ENCODE measurements at places on chromosomes 6 and 20.

- DNase-seq: no peak
These were observed 16.9 kb downstream of the CAP2 start for GRCh38 chr6:17410281-17410680.

- DNase-seq: no peak
These were observed 241.4 kb downstream of the ESR1 start for GRCh38 chr6:152048921-152049320.

DNA sequence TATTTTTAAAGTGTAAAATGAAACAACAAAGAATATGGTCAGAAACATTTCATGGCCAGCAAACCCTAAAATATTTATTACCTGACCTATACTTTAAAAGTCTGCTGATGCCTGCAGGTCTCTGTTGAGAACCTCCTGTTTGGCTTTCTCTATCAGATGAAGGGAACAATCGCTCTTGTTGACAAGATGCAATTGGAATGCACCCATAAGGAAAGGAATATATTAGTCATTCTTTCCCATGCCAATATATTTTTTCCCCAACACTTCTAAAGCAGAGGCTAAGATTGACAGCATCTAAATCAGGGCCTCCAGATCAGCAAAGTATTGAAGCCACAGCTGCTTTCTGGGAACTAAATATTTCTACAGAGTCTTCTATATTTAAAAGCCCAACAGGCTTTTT, 897.8 kb downstream of the EPHA7 start:
- DNase-seq: no peak

GRCh38 chr6:154367839-154368695, 11.5 kb upstream of the IPCEF1 start:
- no peak for DNase-seq

- DNase-seq: no peak
These were observed 4.9 kb downstream of the TAP2 start for GRCh38 chr6:32833664-32834063.

DNA sequence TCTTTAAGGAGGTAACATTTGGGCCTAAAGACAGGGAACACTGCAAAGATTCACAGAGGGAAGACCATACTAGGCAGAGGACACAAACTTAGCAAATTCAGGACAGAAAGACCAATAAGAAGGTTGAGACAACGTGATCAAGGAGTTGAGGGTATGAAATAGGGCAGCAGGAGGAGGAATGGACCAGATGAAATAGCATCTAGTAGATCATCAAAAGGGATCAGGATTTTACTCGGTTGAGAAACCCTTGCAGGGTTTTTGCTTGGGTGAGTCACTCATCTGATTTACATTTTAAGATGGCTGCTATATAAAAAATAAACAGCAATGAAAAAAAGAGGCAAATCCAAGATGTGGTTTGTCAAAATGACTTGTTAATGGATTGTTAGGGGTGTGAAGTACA, 4.7 kb downstream of the BCLAF1 start:
- peak; percentile 30 for DNase-seq

GRCh38 chr6:143515061-143515760, 3.7 kb upstream of the FUCA2 start:
- no peak for DNase-seq

DNA sequence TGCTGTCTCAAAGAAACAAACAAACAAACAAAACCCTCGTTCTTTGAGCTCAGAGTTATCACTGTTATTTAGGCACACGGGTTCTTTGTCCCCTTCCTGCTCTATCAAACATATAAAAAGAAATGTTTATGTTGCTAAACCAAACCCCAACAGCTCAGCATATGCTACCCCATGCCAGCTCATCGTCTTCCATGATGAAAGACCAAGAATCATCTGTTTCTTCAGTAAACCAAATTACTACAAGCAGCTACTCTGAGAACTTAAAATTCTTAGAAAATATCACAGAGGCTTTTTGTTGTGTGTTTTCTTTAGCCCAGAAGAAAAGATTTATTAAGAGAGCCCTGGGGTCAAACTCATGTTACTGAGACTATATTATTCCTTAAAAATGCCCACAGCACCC, 4.7 kb downstream of the TRERF1 start:
- DNase-seq: no peak

GRCh38 chr6:122778985-122779661, 393 bp upstream of the FABP7 start:
- DNase-seq: no peak

GRCh38 chr6:20630136-20630535, 95.9 kb downstream of the CDKAL1 start:
- DNase-seq: no peak

- no peak for DNase-seq
These were observed 266.0 kb upstream of the SOX4 start for GRCh38 chr6:21327326-21328112.

DNA sequence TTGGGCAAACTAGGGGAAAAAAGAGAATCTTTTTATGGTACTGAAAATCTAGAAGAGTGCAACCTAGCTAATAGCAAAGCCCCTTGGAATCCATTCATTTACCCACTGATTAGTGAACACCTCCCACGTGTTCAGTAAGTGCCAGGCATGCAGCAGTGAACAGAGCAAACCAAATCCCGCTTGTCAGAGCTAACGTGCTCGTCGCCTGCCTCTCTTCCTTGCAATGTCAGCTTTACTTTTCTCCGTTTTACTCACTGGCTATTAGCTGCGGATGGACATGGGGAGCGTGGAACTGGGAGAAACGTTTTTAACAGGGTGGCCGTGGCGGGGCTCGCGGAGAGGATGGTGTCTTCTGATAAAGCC, 120.4 kb downstream of the SYNDIG1 start:
- no peak for DNase-seq

GRCh38 chr20:8967641-8968245, 101.1 kb upstream of the PLCB4 start:
- peak; percentile 26 for DNase-seq

- DNase-seq: no peak
These were observed 35.9 kb upstream of the LTV1 start for GRCh38 chr6:143807103-143807772.

DNA sequence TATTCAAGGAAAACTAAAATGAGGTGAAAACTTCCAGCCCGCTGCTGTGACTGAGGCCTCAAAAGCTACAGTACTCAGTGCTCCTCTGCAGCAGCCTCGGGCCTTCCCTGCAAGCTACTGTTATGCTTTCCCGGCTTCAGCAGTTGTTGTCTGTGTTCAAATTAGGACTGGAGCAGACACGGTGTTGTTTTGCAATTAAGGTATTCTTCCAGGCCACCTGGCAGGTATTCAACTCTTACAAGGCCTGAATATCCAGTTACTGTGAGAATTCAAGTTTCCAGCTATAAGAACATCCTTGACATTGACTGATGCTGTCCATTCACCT, 10.7 kb downstream of the TXNDC5 start:
- DNase-seq: no peak

- DNase-seq: peak; percentile 87
These were observed 20.4 kb downstream of the PROCR start for GRCh38 chr20:35192118-35192872.

DNA sequence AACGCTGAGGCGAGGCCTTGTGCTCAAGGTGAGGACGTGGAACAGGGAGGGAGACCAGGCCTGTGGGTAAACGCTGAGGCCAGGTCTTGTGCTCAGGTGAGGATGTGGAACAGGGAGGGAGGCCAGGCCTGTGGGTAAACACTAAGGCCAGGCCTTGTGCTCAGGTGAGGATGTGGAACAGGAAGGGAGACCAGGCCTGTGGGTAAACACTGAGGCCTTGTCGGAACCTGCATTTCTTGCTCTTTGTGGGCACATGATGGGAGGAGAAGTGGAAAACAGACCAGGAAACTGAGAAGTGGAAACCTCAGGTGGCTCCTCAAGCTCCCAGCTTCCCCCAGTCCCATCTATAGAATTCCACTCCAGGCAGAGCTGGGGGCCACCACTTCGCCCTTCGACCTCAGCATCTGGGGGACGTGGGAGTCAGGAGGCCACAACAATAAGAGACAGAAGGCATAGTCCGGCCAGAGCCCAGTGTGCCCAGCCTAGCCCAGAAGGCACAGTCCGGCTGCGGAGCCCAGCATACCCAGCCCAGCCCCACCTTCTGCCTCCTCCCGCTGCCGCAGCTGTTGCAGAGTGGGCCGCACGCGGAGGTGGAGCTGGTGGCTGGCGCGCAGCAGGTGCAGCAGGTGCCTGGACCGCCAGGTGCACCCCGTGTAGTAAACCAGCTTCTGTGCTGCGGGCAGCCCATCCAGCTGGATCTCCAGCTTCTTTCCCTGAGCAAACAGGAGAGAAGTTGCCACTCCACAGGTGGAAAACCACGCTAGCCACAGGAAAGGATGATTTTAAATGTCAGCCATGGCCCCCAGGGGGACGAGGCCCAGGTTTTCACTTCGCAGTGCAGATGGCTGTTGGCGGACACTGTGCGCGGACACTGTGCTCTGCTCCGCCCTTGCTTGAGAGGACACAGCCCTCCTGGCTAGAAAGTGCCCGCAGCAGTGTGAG, 17.5 kb downstream of the FRMD1 start:
- DNase-seq: no peak

- no peak for DNase-seq
These were observed 242.5 kb downstream of the ZFAND3 start for GRCh38 chr6:38062066-38062465.

DNA sequence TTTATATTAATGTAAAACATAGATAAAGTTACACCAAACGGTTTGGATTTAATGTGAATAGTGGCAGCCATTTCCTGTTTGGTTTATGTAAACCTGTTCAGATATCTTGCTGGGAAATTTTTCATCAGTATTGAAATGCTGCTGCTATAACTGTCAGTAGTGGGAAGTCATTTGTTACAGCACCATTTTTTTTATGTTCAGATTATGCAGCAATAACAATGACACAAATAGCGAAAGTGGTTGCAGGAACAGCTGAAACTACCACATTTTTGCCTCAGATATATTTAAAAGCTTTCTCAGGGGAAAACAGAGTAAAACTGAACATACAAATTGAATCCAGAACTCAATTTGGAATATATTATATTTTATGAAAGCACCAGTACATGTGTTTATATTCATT, 128.8 kb upstream of the SIM1 start:
- no peak for DNase-seq

GRCh38 chr6:131115651-131116050, 19.6 kb upstream of the AKAP7 start:
- DNase-seq: no peak

GRCh38 chr20:56685879-56686278, 56.8 kb downstream of the TFAP2C start:
- no peak for DNase-seq

DNA sequence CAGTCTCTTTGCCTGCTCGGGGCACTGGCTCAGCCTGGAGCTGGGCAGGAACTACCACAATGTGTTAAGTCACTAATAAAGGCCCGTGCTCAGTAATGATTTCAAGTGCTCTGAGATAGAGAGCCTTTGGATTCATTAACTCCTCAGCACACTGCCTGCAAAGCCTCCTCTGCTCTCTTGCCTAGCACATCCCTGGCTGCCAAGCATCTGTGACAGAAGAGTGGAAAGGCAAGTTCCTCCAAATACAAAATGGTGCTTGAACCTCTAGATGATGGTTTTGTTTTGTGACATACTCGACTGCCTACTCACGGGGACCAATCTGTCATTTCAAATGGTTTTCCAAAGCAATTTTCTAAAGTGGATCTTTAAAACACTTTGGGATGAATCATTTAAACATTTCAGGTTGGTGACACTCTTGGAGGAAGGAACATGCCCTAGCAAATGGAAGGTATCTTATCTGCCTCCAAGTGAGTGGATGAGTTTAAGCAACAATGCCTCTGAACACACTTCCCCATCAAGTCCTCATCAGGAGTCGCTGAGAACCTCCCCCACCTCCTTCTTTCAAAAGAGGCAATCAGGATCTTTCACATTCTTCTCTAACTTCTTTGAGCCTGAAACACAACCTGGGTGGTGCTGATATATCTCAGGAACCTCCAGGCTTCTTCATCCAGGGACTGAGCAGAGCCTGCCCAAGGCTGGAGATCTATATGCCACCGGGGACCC, 35.8 kb downstream of the METTL24 start:
- DNase-seq: peak; percentile 33

DNA sequence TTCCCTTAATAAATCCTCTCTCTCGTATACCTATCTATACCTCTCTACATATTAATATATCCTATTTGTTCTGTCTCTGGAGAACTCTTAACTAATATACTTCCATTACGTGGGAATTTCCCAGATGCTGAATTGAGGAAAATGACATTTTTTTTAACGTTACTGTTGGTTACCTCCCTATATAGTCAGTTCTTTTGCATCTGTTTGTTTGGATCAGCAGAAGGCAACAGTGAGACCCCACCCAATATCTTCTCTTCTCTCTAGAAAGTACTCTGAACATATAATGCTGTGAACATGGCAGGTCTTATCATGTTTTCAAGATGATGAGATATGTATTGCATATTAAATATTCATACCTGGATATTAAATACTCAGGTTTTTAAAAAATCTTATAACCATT, 12.7 kb downstream of the RFPL4B start:
- DNase-seq: no peak

GRCh38 chr6:137610702-137611101, 116.5 kb upstream of the OLIG3 start:
- DNase-seq: no peak

- DNase-seq: no peak
These were observed at the start of gene CTSZ for GRCh38 chr20:59006864-59007664. TSS of gene CTSZ (minus strand) at chr20:59007254. CDS start at chr20:59007128, 126 bp downstream.

- DNase-seq: no peak
These were observed 49.9 kb downstream of the MUC22 start for GRCh38 chr6:31060145-31060544.

- DNase-seq: peak; percentile 32
These were observed 16.2 kb upstream of the IYD start for GRCh38 chr6:150352321-150353296.

DNA sequence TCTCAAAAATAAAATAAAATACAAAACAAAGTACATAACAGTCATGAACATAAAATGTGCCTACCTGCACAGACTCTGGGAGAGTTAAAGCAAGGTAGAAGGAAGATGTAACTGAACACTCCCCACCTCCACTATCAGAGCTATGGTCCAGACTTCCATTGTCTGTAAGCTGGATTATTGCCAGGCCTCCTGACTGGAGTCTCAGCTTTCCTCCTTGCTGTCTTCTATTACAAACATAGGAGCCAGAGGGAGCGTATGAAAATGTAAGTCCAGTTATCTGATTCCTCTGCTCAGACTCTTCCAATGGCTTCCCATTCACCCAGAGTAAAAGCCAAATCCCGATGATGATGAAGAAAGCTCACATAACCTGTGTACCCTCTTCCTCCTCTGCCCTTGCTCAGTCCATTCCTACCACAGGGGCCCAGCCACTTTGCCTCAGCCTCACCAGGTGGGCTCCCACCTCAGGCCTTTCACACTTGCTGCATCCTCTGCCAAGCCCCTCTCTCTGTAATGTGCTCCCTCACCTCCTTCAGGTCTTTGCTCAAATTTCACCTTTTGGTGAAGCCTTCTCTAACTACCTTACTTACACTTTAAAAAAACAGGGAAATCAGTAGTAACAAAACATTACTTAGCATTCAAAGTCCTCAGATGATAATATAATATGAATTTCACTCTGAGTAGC, 194.1 kb downstream of the RIMS1 start:
- no peak for DNase-seq
